ENCODE measurements at places on chromosomes 5 and 9.

GRCh38 chr5:13809921-13810320 lies 134.6 kb downstream of the DNAH5 start:
- no peak for DNase-seq

DNA sequence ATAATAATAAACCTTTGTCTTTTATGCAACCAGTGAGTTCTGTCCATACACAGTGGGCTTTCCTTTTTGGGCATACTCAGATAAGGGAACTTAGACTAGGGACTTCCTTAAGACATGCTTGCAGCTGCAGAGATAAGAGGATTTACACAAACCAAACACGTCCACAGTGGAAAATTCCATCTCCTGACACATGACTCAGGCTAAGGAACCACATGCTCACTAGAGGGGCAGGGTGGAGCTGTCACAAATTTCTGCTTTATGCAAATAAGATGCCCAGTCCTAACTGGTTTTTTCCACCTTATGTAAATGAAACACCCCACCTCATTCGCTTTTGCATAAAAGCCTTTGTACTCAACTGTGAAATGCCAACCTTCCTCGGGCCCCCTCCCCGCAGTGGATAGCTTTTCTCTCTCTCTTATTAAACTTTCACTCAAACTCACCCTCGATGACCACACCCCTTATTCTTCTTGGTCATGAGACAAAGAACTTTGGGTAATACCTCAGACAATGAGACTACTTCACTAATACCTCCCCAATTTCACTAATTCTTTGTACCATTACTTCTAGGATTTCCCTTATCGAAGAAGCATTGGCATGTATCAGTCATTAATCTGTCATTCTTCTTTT lies 170.3 kb upstream of the FTMT start:
- no peak for DNase-seq

DNA sequence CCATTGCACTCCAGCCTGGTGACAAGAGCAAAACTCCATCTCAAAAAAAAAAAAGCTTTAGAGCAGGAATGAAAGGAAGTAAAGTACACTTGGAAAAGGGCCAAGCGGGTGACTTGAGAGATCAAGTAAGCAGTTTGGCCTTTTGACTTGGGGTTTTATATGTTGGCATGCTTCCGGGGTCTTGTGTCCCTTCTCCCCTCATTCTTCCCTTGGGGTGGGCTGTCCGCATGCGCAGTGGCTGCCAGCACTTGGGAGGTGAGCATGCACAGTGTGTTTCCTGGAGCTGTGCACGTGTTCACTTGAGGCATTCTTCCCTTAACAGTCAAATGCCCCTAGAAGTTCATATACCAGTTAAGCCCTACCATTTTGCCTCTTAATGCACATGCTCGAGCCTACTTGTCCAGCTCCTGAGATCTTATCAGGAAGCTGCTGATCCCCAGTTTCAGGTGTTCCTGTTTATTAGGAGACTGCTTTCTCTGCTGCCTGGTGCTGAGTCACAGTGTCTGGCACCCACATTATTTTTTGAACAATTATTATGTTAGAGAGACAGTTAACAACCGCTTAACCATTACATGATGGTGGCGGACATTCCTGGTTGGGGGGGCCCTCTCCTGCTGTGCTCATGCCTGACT lies 32.6 kb upstream of the PRRC2B start:
- DNase-seq: no peak

DNA sequence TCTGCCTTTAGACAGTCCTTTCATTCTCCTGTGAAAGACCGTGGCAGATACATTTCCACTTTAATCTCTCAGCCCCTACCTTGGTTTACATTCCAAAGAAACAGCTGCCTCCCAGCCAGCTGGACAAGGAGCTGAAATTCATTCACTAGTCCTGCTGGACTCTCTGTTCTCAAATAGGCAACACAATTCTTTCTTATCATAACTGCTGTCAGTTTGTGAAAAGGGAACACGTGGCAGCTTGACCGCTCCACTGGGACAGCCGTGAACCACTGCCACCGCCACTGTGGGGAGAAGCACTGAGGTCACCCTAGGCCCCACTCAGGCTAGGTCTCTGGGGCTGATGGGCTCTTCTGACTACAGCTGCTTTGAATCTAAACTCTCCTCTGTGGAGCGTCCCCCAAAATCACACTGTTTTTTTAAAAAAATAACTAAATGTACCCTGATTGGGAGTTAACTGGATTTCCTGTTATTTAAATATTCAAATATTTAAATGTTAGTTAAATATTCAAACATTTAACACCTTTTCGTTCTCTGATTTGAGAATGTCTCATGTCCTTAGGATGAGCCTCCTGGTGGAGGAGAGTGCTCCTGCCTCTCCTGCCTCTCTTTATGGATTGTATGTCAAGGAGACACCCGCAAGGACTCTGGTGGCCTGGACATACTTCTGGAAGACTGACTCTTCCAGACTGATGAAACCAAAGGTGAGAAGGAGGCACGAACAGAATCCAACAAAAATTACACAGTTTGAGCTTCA lies 120.1 kb downstream of the BOD1 start:
- no peak for DNase-seq

DNA sequence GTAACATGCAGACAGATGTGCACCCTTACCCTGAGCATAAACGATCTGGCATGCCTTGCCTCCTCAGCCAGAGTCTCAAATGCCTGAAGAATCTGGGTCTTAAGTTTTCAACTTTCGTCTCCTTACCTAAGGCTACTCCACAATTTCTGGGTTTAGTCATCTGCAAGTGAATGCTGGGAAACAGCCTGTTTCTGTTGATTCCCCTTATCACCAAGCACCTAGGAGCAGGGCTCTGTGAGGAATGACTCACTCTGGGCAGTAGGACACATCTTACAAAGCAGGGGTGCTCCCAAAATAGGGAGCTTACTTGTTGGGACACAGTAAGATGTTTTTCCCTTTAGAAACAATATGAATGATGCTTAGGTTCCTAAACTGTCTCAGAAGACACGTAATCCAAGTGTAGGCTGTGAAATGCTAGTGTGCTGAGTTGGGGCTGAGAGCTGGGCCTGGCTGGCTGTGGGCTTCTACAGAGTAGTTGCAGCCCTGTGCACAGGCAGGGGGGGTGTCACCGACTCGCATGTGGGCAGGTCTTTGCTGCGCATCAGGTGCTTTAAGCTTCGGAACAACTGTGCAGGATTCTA lies 58.0 kb downstream of the DAP start:
- DNase-seq: no peak

DNA sequence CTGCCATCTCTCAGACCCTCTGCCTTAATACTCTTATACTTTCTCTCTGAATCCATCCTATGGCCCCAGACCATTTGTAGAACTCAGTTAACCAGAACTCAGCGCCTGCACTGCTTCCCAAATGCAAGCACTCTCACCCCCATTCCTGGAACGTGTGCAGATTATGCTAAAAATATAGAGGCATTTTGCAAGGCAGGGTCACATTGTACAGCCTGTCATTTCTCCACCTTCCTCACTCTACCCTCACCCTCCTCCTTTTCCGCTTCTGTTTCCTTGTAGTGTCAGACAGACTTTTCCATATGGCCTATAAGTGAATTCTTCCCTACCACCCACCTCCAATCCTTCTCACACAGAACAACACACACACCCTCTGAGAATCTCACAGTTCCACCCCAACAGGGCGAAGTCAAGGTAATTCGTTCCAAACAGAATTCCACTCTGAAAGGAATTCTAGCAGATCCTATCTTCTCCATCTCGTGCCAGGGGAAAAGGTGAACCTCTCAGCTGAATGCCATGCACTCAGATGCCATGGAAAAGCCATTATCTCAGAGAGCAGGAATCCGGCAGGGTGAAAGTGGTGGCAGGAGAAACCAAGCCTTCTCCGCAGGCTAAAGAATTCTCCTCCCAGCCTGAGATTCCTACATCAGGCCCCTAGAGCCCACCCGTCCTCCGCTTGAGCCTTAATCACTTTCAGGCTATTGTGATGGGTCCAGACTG lies 25.3 kb downstream of the GGTA1 start:
- no peak for DNase-seq

DNA sequence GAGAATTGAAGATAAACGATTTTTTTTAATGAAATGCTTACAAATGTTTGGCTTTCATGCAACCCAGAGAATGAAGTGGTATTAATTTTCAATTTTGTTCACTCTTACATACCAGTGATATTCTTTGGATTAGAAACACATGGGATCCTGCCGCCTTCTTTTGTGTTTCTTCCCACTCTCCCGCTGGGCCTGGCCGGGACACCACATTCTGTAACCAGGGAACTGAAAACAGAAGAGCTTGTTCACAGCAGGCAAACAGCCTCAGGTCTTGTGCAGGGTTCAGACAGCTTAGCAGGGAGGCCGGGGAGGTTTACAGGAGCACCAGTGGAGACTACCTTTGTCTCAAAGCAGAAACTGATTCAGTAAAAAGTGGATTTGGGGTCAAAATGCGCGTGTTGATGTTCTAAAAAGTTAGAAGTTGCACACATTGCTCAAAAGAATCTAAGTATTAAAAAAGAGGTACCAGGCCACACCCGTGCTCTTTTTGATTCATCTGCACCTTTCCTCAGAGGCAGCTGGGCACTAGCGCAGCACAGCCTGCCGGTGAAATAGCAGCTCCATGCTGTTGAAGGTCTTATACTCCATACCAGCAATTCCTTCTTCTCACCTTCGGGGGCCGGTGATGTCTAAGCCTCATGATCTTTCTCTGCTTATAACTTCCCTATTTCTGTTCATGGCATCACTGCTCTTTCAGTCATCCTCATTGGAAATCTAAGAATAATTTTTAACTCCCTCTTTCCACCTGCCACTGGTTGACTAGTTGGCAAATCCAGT lies 67.1 kb downstream of the GRAMD2B start:
- DNase-seq: no peak

DNA sequence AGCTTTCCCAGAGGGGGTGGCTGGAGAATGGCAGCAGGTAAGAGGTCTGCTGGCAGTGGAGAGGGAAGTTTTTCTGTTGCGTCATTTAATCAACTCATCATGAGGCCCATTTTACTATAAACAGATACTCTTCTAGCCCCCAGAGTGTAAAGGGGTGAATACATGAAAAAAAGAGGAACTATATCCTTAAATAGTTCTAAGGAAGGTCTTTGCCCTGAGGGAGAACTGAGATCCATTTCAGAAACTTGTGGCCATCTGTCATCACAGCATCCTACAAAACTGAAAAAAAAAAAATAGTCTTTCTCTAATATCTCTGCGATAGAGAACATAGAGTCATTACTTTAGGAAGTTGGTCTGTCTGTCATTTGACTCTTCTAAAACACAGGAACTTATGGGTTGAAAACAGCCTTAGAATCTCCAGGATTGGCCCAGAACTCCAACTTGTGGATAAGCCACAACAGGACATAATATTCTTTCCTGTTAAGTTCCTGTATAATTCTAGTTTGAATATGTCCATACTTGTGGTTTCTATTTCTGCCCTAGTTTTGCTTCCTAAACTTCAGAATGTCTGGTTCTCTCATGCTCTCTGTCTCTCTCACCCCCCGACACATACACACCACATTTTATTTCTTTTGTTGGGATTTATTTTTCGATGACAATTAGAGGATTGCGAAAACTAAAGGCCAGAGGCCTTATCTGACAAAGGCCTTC lies 238.5 kb upstream of the PIK3R1 start:
- peak; percentile 30 for DNase-seq

DNA sequence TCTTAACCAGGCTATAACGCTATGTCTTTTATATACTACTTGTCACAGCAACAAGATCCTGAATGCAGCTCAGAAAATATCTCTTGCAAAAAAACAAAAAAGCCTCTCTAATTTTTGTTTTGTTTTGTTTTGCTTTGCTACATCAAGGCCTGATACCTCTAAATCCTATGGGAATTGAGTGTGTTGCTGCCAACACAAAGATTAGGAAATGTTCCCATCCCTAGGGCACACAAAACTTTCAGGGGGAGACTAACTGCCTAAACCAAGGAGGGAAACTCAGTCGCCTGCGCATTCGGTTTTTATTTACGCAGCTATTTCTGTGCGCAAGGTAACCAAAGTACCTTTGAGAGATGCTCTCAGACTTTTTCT lies 1.7 kb downstream of the SSBP2 start:
- peak; percentile 16 for DNase-seq

GRCh38 chr5:79122973-79123372 lies 11.4 kb downstream of the BHMT start:
- no peak for DNase-seq

DNA sequence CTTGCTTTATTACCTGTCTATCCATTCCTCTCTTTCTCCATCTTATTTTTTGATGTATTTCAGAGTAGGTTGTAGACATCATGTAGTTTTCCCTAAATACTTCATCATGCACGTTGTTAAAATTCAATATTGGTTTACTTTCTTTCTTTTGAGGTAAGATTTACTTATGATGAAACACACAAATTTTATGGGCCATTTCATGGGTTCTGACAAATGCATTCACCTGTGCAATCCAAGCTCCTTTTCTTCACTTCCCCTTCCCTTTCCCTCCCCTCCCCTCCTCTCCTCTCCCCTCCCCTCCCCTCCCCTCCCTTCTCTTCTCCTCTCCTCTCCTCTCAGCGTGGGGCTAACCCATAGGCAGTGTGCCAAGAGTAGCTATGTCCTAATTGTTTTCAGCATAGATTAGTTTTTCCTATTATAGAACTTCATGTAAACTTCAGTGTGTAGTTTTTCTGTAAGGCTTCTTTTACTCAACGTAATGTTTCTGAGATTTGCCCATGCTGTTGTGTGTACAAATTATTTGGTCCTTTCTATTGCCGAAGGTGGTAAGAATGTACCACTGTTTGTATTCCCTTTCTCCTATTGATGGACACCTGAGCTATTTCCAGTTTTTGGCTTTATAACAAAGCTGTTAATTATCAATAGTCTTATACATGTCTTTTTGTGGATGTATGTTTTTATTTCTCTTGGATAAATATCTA lies 92.9 kb upstream of the CLINT1 start:
- no peak for DNase-seq

DNA sequence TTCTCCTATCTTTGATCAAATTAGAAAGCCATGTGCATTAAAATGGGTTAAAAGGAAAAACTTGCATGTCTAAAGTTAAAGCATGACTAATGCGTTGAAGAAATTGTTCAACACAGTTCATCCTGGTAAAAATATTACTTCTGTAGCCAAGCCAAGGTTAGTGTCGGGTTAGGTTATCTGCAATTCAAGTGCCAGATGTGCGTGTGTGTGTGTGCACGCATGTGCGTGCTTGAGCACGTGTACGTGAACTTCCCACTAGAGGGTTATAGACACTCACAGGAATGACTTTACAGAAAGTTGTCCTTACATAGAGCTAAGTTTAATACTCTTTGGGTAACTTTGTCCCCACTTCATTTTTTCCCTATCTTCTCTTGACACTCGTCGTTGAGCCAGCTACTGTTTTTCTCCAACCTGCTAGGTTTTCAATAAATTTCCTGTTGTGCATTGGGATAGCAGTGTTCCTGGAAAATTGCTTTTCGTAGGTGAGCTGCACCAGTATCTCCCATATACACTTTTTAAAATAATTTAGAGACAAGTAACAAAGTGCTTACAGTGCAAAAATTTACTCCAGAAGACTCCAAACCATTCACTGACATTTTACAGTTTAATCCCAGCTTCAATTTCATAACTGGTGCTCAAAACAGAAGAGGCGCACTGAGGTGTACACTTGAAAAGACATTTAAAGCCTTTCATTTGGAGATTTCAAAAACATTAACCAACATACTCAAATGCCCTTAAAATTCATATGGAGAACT lies 353.8 kb downstream of the NFIB start:
- DNase-seq: no peak
